ENCODE measurements at places on chromosomes 4 and X.

- DNase-seq = no peak
These were observed 227.9 kb upstream of the ANKRD50 start for GRCh38 chr4:124940387-124940786.

DNA sequence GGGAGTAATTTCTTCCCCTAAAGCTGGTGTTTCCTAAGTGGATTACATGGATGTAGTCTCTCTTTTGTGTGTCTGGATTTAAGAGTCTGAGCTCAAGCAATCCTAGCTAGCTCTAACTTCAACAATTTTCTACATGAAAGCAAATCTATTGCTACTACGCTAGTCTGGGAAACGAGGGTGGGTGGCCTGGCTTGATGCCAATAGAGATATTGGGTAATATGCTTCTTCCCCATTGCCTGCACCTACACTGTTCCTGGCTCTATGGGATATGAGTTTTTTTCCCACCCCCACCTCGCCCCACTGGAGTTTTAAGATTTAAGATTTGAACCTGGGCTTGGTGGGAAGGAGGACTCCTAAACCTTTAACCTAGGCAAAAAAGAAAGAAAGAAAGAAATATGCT lies 158.8 kb downstream of the RBM46 start:
- DNase-seq = no peak

GRCh38 chr4:120769227-120769626 lies 153.3 kb downstream of the PRDM5 start:
- no peak for DNase-seq

DNA sequence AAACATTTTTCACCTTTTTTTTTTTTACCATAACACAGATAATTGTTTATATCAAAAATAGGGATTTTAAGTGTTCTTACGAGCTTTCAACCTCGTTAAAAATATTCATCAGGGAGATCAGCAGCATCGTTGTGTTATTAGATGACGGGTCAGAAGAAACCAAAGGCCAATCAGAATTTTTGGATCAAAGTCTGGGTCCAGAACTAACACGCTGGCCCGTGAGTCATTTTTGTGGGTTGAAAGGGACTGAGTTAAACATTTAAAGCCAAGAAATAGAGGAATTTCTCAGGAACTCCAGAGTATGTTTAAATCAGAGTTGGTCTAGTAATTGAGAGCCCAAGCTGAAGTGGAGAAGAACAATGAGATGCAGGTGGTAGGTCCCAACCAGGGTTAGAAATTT lies 170.8 kb downstream of the TLL1 start:
- DNase-seq = no peak

DNA sequence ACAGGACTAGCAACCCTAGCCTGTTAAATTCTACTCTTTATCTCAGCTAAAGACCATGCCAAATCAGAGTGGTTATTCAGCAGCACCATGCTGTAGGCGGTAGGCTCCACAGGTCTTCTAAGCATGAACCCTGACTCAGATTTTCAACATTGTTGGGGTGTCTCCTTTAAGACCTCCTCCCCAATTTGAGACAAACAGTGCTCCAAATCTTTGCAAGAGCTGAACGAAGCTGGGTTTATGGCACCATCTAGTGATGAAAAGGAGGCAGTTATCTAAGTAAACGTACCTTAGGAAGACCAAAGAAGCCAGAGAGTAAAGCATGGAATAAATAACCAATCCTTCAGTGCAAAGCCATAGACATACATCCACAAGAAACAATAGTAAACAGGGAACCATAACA lies 334.5 kb upstream of the SLC7A11 start:
- DNase-seq = no peak

GRCh38 chr4:16686195-16686594 lies 212.2 kb downstream of the LDB2 start:
- no peak for DNase-seq

DNA sequence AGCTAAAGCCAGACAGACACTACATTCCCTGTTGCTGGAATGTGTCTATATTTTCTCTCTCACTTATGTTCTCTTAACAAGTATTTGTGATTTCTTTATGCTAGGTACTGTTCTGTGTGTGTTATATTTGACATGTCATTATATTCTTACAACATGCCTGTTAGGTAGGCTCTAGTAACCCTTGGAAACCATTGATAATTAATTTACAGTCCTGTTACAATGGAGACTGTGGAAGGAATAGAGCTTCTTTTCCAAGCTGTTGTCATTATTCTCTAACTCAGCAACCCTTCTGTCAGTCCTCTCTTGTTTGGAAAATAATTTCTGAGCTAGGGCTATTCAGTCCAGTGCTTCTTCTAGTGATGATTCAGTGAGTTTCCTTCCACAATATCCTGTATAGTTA lies 419.1 kb upstream of the BOD1L1 start:
- DNase-seq = no peak

DNA sequence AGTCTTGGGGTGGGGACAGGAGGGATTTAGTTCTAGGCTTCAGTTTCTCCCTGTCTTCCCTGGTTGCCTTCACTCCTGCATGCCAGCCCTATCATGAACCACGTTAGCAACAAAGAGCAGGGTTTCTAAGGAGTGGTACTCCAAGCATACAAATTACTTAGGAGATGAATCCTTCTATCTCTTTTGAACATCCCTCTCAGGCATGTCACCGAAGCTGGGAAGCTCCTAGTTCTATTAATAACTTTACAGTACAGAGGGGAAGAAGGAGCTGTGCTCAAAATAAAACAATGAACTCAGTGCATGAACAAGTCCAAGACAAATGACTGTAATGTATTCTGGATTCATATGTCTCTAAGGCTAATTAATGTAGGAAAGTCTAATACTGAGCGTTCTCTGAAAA lies 450.6 kb upstream of the RASGEF1B start:
- DNase-seq = no peak

DNA sequence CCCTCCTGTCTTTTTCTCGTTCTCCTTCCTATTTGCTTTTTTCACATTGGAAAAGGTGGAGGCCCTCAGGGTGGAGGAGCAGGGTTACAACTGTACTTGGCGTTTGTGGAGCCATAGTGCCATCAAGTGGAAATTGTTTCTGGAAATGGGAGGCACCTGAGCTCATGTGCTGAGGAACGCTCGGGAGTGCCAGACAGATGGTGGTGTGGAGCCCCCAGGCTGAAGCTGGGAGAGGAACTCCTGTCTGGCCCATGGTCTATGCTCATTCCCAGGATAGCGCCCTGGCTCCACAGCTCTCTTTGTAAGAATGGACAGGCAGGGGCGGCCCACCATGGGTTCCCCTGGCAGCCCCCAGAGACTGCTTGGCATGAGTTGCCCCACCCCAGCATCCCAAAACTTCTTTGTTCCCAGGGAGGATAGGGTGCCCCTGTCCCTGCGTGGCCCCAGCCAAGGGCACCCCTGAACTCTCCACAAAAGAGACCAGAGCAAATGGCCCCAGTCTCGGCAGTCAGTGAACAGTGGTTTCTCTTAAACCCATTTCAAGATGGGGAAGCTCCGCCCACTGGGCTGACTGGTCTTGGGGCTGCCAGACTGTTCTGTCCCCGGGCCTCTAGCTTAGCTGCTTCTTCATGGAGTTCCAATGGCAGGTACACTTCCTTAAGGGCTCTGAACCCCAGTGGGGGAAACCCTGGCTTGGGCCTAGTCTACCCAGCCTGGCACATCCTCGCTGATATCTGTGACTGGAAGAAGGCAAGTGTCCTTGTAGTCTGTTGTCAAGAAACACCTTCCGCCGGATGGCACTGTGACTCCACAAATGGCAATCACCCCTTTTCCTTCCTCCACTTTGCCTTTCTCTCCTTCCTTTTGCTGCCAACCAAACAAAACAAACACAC lies 70.1 kb downstream of the NBDY start:
- no peak for DNase-seq

DNA sequence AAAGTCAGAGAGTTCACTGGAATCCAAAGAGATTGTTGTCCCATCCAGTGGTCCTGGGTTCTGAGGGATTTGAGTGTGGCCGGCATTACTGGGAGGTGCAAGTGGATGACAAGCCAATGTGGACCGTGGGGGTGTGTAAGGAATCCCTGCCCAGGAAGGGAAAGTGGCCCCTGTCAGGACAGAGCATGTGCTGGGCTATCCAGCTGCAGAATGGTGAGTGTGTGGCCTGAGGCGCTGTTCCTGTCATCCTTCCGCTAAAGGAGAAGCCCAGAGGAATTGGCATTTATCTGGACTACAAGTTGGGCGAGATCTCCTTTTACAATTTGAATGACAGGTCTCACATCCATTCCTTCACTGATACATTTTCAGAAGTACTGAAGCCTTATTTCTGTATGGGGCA lies 20.4 kb upstream of the TRIM60 start:
- no peak for DNase-seq

- no peak for DNase-seq
These were observed 87.8 kb downstream of the VCX2 start for GRCh38 chrX:8083286-8083685.

GRCh38 chr4:106715825-106716224 lies 320.3 kb downstream of the DKK2 start:
- no peak for DNase-seq

GRCh38 chr4:18021470-18021719 lies 160 bp downstream of the LCORL start:
- no peak for DNase-seq

- DNase-seq = no peak
These were observed 28.7 kb upstream of the CABS1 start for GRCh38 chr4:70306076-70306475.

- no peak for DNase-seq
These were observed 24.0 kb downstream of the PPEF2 start for GRCh38 chr4:75878246-75878756.

DNA sequence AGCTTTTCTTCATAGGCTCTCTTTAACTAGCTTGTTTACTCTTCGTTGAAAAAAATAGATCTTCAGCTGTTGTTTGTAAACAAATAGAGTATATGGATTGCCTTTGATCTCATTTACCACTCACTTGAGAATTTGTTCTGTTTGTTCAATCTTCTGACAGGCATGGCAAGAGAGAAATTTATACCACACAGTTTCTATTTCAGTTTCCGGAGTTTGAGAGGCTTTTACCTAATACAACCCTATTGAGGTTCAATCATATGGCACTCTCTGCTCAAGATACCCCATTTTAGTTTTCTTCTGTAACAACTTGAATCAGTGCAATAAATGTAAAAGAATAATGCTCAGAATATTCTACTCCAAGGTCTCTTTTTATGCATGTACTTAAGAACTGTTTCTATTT lies 148.0 kb downstream of the EMCN start:
- no peak for DNase-seq

- DNase-seq = no peak
These were observed 98.0 kb downstream of the PSAPL1 start for GRCh38 chr4:7336732-7337131.

GRCh38 chr4:35836596-35836995 lies 407.7 kb downstream of the ARAP2 start:
- DNase-seq = no peak
